ENCODE measurements at places on chromosomes 4 and X.

GRCh38 chr4:104859601-104860237, 287.0 kb upstream of the TET2 start:
- no peak for DNase-seq

DNA sequence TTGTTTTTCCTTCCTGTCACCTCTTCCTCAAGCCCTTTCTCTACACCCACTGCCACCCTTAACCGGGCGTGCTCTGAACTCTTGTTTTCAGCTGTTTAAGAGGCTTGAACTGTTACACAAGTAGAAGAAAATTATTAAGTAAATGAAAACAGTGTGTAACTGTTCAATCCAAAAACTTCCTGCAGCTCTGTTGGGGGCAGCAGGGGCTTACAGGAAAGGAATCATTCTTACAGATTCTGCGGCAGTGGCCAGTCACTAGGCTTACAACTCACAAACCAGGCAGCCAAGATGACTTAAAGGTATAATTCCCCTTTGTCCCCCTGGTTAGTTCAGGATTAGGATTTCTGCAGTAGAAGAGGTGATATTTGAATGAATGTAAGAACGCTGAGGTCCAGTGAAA, 70.2 kb upstream of the ETNPPL start:
- no peak for DNase-seq

GRCh38 chr4:138761638-138762220, 253.9 kb upstream of the NOCT start:
- DNase-seq: no peak

DNA sequence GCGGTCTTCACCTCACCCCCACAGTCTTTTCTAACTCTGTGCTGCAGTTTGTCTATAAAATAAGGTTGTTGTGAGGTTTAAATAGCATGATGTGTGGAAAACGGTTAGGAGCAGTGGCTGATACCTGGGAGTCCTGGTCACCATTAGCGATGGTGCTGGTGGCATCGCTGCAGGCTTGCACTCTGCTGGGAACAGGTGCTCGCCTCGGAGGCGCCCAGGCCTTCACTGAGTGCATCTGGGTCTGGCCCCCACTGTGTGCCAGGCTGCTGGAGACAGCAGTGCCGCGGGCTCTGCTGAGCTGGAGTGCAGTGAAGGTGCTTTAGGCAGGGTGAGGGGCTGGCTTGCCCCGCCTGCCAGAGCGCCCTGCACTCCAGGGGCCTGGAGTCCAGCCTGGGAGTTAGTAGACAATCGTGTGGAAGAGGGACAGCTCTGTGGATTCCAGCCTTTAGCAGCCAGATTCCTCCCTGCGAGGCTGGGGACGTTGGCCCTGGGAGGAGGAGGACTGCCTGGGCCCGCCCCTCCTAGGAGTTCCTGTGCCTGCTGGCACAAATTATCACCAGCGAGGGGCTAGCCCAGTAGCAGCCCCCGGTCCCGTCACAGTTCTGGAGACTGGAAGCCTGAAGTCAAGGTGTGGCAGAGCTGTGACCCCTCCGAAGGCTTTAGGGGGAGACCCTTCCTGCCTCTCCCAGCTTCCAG, 7.3 kb downstream of the RGS12 start:
- DNase-seq: peak; percentile 35

- DNase-seq: no peak
These were observed 11.3 kb upstream of the ANOS1 start for GRCh38 chrX:8743126-8743732.

DNA sequence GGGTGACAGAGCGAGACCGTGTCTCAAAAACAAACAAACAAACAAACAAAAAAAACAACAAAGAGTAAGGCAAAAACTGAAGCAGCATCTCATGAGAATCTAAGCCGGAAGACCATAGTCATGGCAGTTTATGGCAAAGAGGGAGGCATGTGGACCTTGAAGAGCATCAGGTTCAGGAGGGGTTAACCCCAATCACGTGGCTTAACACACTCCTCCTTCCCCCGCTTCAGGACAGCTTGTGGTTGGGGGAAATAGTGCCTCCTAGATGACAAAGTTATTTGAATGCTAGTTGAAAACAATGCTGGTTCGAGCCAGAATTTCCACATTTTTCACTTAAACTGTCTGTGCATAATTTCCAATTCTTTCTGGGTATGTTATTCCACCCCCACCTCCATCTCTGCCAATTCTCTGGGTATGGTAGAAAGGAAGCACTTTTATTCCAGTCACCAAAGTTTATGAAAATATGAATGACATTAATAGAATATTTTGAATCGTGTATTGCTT, 11.7 kb upstream of the MAP7D3 start:
- no peak for DNase-seq

- DNase-seq: no peak
These were observed 57.2 kb downstream of the STBD1 start for GRCh38 chr4:76363556-76364290.

DNA sequence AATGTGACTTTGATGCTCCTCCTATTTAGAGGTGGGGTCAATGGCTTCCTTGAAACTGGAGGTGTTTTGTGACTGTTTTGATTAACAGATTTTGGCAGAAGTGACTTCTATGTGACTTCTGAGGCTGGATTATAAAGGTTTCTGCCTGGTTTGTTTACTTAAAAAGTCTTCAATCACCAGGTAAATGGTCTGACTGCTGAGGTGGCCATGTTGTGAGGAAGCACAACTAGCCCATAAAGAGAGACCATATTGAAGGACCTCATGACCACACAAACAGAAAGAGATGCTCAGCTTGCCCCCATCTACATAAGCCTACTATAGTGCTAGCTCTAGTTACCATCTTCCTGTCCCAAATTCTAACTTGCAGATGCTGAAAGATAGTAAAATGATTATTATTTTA, 14.3 kb upstream of the LSM6 start:
- DNase-seq: no peak

DNA sequence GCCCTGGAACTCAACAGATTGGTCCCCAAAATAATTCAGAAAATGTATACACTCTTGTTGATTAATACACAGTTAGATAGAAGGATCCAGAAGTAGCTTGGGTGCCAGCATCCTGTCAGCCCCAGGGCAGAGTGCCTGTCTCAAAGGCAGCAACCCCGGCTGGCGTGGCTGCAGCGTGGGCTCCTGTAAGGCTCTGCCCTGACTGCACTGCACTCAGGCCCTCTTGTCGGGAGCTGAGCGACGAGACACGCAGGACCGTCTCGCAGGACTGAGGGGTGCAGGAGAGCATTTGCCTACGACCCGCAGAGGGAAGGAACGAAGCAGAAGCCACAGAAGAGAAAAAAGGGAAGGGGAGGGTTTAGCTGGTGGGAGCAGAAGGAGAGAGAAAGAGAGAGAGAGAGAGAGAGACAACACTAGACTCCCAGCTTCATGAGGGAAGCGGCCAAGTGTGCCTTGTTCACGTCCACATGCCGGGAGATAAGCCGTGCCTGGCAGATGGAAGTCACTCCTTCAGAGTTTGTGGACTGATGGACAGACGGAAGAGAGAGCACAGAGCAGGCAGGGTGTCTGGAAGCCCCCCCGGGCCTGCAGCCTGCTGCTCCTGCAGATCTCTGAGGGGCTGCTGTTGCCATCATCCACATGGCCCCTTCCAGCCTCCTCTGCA, 38.7 kb upstream of the HELT start:
- DNase-seq: no peak

- no peak for DNase-seq
These were observed 5.6 kb downstream of the PRDM8 start for GRCh38 chr4:80202741-80203553.

- no peak for DNase-seq
These were observed 13.9 kb downstream of the SCARB2 start for GRCh38 chr4:76199664-76200211.

GRCh38 chr4:10031668-10032590, 10.6 kb upstream of the SLC2A9 start:
- DNase-seq: no peak

DNA sequence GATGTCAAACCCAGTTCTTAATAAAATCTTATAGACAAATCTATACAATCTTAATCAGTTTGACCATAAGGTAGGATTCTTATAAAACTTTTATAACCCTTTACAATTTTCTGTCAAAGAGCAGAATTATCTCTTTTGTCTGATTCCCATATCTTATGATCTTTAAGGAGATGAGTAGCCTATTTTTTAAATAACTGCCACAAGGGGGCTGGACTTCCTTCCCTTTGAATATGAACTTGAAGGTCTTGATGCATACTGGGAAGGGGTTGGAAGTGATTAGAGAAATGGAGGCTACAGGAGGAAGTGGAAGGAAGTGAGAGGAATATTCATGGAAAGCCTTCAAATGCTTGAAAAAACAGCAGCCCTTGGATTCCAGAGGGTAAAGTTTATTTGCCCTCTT, 111.1 kb downstream of the APOOL start:
- DNase-seq: no peak

GRCh38 chr4:68326141-68326540, 23.7 kb downstream of the YTHDC1 start:
- DNase-seq: no peak

DNA sequence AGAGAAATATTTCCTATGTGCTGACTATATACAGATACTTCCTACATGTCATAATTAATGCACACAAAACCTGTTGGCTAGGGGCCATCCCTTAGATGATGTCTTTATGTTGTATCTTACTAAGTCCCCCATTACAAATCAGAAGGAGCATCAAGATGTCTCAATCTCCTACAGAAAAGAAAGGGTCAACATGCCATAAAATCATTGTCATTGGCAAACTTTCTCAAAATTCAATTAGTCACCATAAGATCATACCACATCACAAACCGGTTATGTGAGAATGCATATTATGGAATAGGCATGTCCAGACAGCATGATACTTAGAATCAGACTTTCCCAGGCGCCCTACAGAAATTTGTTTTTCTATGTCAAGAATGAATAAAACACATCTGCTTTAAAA, 175.2 kb upstream of the TET2 start:
- no peak for DNase-seq

GRCh38 chr4:1986578-1987210, 22.1 kb downstream of the NELFA start:
- peak; percentile 30 for DNase-seq

GRCh38 chrX:14528629-14529289, 577 bp upstream of the GLRA2 start:
- no peak for DNase-seq

GRCh38 chrX:10893976-10894375, 217.2 kb upstream of the HCCS start:
- no peak for DNase-seq

GRCh38 chr4:112343330-112344080, 46.3 kb downstream of the ALPK1 start:
- DNase-seq: no peak
